LNCaP clone FGC (cell line): ENCODE measurements at places on chromosomes 3 and 15.

GRCh38 chr3:152060701-152061100 lies 187.3 kb downstream of the SUCNR1 start:
- no peak for DNase-seq

GRCh38 chr3:151318991-151319390 lies 2.4 kb upstream of the GPR87 start:
- DNase-seq, result no peak

- no peak for DNase-seq
Measured at GRCh38 chr3:11570251-11570650, 73.5 kb downstream of the VGLL4 start.

GRCh38 chr3:194879126-194879877 lies 193.6 kb downstream of the FAM43A start:
- DNase-seq, result no peak

DNA sequence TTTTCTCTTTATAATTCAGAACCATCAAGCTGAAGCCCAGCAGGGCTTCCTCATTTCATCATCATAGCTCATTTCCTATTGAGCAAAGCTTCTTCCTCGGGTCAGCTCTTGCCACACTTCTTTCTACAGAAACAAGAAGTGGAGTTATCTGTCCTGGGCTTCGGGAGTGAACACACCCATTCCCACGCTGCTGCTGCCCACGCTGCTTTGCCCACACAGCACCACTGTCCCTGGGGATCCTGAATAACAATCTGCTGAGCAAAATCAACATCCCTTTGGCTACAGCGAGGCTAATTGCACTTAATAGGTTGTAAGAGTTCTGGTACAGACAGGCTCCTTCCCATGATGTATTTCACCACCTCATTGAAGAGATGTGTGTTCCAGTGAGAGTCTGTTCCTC lies 23.7 kb downstream of the CEP19 start:
- no peak for DNase-seq

GRCh38 chr3:15367059-15367458 lies 34.7 kb upstream of the SH3BP5 start:
- DNase-seq, result no peak

GRCh38 chr15:75736256-75736655 lies 23.6 kb upstream of the CSPG4 start:
- DNase-seq, result no peak

DNA sequence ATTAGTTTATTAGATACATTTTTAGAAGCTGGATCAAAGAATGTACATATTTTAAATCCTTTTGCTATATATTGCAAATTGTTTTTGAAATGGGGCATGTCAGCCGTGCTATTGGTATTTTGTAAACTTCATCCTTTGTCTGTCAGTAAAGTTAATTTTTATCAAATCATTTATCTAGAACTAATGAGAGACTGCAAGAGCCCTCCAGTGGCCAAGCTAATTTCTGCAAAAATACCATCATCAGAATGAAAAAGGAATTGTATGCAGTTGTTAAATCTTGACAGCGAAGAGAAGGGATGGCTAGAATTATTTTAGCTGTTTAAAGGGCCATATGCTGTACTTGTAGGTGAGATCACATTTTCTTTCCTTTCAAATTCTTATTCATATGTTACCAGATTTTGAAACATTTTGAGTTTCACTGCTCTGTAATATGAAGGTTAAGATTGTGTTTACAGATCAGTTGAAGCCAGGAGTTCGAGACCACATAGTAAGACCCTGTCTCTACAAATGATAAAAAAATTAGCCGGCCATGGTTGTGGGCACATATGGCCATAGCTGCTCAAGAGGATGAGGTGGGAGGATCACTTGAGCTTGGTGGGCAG lies 8.1 kb upstream of the CLDN11 start:
- peak; percentile 4 for DNase-seq

DNA sequence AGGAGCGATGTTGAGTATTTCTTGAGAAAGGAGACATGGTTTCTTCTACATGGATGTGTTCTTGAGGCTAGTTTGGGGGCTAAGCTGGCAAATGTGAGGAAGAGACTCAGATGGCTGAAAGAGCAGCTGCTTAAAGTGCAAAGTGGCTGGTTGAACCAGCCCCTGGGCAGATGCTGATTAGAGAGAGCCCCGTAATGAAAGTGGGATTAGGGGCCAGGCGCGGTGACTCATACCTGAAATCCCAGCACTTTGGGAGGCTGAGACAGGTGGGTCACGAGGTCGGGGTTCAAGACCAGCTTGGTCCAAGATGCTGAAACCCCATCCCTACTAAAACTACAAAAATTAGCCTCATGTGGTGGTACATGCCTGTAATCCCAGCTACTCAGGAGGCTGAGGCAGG lies 75.0 kb upstream of the GCNT3 start:
- no peak for DNase-seq

DNA sequence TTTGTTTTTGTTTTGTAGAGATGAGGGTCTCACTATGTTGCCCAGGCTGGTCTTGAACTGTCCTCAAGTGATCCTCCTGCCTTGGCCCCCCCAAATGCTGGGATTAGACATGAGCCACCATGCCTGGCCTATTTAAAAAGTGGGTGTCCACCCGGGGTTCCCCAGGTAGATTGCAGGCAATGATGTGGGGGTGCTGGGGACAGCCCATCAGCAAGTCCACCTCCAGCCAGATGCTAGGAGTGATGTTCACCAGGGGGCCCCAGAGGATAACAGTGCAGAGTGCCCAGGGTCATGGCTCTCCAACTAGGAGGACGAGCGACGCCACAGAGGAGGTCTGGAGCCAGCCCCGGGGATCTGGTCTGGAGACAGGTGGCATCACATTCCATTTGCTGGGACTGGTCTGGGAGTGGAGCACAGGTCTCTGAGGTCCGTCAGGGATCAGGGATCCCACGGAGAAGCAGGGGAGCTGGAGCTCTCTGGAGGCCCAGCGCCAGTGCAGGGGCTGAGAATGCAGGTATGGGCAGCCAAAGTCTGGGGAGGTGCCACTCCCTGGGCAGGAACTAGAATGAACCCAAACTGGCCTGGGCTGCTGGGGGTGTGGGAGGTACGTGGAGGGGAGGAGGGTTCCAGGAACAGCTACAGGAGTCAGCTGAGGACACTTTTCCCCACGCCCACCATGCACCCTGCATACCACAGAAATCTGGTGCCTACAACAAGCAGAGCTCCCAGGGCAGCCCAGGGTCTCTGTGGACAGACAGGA lies 51.2 kb upstream of the PCSK6 start:
- no peak for DNase-seq

DNA sequence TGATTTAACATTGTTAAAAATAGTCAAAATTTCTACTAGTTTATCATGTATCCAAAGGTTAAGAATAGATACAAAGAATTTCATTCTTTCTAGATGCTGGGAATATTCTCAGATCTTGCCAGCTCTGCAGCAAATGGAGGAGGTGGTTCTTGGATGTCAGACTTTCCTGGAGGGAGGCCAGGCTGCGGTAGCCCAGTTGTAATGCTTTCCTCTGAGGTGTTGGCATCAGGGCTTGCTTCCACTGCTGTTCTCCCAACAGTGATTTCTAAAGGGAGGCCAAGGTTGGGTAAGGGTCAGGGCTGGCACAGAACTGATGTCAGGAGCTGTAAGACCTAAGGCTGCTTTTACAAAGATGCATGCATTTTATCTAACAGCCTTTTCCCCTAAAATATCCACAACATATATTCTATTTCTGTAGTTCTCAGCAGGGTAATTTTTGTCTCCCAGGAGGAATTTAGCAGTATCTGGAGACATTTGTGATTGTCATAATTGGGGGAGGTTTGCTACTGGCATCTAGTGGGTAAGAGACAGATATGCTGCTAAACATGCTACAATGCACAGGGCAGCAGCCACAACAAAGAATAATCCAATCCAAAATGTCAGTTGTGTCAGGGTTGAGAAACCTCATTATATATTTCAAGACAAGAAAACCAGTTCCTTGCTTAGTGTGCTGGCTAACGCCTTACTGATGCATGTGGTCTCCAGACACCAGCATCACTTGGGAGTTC lies 42.0 kb upstream of the SPTSSB start:
- DNase-seq, result no peak

- DNase-seq, result no peak
Measured at GRCh38 chr3:149352556-149352955, 19.1 kb upstream of the TM4SF18 start.

- no peak for DNase-seq
Measured at GRCh38 chr15:30650012-30650929, 24.3 kb downstream of the ARHGAP11B start.

- DNase-seq, result no peak
Measured at GRCh38 chr3:12316729-12317351, 28.0 kb downstream of the PPARG start.
